ENCODE measurements at places on chromosomes 12 and 14.

DNA sequence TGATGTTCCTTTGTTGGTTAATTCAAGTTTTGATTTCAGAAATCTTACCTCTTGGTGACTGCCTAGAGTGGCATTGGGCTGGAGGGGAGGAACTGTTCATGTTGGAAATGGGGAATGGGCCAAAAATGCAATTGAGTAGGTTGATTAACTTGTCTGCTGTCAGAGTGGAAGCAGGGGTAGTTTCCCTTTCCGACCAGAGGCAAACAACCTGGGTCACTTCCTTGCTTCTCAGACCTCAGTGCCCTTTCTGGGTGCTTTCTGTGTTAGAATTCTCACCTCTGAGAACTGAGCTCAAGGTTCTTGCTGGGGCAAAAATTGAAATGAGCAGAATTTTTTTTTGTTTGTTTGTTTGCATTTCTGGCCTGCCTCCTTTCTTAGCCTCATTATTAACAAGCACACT is 2.3 kb upstream of the M6PR start:
- no peak for DNase-seq

GRCh38 chr12:48972213-48972951 is 847 bp upstream of the WNT10B start:
- no peak for DNase-seq

DNA sequence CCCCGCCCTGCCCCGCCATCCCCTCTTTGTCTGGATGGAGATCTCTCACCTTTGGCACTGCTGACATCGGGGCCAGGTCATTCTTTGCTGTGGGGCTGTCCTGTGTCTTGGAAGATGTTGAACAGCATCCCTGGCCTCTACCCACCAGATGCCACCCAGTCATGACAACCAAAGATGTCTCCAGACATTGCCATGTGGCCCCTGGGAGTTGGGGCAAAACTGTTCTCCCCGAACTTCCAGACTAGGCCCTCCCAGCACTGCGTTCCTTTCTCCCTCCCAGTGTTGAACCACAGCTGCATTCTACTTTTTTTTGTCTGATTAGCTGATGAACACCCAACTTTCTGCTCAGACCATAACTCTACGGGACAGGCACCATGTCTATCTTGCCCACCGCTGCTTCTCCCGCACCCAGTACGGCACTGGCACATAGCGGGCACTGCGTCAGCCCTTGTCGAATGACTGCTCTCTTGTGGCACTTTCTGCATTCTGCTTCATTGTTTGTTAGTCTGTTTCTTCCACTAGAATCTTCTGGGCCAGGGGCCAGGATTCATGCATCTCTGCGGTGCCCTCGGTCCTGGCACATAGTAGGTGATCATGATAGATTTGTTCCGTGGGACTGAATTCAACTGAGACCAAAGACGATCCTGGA is 13.1 kb upstream of the MYL2 start:
- DNase-seq: no peak

DNA sequence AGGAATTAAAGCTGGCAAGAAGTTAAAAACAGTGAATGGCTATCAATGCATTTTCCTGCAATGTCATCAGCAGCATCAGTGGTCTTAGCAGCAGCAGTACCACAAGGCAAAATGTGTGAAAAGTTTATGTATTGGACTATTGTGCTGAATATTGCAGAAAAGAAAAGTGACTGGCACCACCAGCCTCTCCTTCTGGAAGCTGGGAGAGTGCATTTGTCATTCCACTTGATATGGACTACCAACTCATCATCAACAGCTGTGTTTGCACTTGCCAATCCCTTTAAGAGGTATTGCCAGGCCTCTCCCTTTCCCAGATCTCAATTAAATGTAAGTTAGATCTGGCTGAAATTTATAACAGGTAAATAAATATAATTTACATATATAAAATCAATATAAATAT is 151.0 kb upstream of the GZMB start:
- DNase-seq: peak; percentile 68

DNA sequence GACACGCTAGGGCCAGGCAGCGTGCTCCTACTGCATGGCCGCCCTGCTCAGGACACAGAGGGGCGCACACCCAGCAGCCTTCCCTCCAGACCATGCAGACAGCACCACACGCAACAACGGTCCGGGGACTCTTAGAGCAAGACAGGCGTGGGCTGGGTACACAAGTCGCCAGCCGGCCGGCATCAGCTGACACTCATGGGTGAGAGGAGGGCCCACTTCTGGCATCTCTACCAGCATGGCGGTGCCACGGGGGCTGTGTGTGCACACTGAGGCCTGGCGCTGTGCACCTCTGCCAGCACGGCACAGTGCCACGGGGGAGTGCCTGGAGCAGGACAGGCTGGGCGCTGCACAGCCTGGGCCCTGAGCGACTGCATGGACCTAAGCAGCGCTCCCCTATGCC is 6.7 kb upstream of the BTBD6 start:
- no peak for DNase-seq

- DNase-seq: no peak
Observed at GRCh38 chr12:104006929-104007328, 41.3 kb downstream of the TDG start.

DNA sequence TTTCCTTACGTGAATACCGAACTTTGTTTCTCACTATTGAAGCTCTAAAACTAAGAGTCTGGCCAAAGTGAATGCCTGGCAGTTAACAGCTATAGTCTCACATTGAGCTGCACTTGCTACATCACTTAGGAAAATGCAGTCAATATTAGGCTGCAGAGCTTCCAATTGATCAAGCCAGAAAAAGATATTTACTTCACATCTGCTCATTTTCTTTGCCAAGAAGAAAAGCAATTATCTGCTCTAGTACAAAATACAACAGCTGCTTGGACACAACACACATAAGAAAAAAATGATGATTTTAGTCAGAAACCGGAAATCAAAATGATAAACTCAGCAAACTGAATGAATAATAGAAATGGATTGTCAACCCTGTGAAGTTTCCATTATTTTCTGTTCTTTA is 45.4 kb downstream of the TMTC1 start:
- DNase-seq: no peak

- no peak for DNase-seq
Observed at GRCh38 chr12:120726961-120727360, 1.3 kb downstream of the ACADS start.

- DNase-seq: no peak
Observed at GRCh38 chr12:79818856-79819255, 116.0 kb downstream of the PPP1R12A start.

- no peak for DNase-seq
Observed at GRCh38 chr14:80567905-80568536, 356.7 kb upstream of the DIO2 start.

DNA sequence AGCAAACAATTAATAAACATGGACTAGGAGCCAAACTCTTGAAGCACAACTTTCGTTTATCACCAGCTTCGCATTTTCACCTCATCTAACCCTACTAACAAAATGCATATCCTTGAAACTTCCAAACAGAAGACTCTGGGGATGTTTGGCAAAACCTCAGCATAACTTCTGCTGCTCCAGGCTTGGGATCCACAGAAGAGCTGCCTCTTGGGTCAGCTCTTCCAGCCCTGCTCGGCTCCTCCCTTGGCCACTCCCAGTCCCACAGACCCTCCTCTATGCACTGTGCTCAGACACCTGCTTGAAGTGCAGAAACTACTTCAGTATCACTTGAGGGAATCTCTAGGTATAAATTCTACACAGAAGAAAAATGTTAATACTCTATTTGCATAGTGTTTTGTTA is 110.0 kb upstream of the AMIGO2 start:
- DNase-seq: no peak

GRCh38 chr12:90842477-90842876 is 112.5 kb downstream of the CCER1 start:
- no peak for DNase-seq

DNA sequence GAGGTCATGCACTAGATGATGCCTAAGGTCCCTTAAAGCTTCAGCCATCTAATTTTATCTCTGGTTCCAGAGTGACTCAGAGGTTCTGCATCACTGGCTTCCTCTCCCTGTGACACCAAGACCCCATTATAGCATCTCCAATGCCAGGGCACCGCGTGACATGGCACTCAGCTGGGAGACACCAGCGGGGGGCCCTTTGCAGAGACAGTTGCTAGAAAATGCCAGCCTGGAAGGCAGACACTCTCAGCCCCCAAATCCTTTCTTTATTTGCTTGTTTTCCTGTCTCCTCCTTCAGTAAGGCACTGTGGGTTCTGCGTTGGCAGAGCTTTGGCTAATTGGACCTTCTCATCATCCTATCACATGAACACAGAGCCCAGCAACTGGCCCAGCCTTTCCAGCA is 123.5 kb upstream of the VRK1 start:
- no peak for DNase-seq

GRCh38 chr14:71532344-71532743 is 399.9 kb upstream of the RGS6 start:
- no peak for DNase-seq

- DNase-seq: no peak
Observed at GRCh38 chr12:108052260-108052659, 76.8 kb upstream of the WSCD2 start.

DNA sequence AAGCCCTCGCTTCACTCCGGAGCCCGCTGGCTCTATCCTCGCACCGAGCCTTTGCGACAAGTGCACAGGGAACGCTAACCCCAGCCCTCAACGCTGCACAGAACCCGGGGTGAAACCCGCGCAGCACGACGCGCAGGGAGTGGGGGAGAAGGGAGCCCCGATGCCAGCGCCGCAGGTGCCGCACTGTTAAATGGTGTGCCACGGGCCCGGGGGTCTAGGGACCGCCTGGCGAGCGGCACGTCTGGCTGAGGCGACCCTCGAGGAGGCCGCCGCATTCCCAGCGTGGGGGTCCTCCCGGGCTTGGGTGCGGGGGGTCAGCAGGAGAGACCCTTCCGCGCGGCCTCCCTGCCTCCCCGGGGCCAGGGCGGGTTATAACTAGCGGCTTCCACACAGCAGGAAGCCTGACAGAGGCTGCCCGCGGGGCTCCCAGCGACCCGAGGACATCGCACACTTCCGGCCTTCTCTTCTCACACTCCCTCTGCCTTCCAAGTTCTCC is 23.8 kb upstream of the LRTM2 start:
- no peak for DNase-seq

GRCh38 chr12:49990273-49990672 is 17.5 kb downstream of the AQP6 start:
- DNase-seq: no peak

DNA sequence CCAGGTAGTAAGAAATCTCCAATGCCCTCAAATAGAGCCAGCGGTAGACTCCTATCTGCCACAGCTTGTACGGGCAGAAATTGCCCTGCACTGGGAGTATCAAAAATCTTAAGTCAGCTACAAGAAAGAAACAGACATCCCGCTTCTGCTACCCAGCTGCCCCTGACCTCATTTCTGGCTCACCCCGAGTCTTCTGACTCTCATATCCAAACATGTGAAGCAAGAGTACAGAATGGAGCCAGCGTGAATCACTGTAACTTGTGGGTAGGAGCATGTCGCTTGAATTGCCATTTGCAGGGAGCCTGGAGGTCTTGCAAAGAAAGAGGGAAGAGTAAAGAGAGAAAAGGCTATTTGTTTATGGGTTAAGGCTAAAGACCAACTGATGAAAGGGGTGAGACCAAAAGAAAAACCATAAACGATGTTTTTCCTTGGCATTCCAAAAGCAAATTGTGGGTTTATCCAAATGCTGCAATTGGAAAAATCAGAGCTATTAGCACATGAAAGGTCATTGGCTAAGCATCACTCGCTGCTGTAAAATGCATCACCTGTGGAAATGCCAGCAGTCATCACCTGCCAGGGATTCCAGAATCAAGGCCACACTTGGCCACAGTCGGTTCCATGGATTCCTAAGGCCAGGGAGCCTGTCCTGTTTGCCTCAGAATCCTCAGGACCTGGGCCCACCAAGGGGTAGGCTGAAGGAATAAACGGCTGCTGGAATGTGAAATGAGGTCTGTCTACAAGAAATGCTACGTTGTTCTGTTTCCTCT is 86.6 kb downstream of the FOXN3 start:
- no peak for DNase-seq

GRCh38 chr14:45553981-45554380 is 301.0 kb upstream of the MIS18BP1 start:
- DNase-seq: no peak

DNA sequence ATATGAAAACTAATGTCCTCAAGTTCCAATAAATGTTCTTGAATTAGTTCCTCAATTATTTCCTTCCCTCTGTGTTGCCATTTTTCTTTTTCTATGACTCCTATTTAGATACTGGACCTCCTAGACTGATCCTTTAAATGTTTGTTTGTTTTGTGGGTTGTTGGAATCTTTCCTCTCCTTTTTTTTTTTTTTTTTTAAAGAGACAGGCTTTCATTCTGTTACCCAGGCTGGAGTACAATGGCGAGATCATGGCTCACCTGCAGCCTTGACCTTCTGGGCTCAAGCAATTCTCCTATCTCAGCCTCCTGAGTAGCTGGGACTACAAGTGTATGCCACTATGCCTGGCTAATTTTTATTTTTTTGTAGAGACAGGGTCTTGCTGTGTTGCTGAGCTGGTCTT is 9.6 kb downstream of the PRKAG1 start:
- DNase-seq: no peak

DNA sequence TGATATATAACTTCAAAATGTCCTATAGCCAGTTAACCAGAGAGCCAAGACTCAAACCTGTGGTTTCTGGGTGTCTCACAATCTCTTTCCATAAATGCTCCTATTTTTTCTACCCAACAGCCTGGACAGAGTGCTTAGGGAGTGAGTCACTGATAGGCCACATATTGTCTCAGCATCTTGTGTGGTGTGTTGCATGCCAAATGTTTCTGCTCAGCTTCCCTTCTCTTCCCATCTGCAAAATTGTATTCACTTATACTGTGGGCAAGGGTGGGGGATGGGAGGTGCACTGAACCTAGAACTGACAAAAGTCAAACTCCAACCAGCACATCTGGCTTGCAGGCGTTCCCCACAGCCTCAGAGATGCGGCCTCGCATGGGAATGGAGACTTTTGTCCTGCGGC is 123.3 kb downstream of the KCNA5 start:
- DNase-seq: no peak

DNA sequence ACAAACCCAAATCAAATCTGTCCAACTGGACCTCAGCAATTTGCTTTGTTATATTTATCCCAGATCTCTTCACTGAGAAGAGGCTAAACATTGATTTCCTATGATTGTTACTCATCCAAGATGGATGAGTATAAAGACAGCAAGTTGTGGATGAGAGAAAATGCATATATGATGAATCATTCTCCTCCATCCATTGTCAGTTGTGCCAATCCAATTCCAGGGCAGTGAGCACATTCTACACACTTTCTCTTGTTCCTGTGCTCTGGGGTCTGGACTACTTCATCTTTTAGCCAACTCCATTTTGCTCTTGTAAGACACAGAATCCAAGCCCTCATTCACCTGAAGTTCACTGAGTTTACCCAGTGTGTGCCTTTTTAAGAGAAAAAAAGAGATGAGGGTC is 105.7 kb downstream of the GCH1 start:
- DNase-seq: no peak

GRCh38 chr12:77082021-77082420 is 16.7 kb upstream of the E2F7 start:
- DNase-seq: no peak
